ENCODE measurements at places on chromosomes 12 and 14.

- DNase-seq: no peak
These were observed 10.0 kb downstream of the LRCOL1 start for GRCh38 chr12:132600048-132601032.

DNA sequence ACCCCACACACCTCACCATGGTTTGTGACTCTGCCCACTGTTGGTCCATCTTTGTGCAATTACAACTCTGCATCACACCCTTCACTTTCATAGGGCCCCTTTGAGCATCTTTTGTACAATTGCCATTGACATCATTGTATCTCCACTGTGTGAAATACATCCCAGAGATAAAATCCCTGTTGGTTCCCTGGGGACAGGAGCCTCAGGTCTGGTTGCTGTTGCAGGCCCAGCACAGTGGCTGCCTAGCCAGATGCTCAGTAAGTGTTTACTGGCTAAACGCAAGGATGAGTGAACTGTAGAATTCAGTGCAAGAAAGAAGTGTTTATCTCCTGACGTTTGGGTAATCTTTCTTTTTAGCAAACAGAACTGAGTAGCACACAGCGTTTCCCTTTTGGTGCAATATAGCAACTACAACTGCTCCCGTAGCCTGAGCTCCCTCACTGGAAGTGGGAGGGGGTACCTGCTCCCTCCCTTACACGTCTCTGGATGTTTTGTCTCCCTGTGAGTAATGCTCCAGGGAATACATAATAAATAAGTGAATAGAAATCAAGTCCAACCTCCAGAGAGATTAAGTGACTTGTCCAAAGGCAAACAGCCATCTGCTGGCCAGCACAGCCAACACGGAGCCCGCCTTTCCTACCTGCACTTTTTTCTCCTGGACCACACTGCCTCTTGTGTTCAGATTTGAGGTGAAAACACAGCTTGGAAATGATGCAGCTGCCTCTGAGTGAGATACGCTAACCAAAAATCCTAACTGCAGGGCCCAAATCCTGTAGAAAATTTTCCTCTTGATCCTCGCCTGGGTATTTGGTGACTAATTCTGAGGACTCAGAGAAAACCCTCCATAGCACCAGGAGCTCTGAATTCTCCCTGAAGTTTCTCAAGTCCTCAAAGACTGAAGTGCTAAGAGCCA is 27.4 kb downstream of the GALNT16 start:
- no peak for DNase-seq

DNA sequence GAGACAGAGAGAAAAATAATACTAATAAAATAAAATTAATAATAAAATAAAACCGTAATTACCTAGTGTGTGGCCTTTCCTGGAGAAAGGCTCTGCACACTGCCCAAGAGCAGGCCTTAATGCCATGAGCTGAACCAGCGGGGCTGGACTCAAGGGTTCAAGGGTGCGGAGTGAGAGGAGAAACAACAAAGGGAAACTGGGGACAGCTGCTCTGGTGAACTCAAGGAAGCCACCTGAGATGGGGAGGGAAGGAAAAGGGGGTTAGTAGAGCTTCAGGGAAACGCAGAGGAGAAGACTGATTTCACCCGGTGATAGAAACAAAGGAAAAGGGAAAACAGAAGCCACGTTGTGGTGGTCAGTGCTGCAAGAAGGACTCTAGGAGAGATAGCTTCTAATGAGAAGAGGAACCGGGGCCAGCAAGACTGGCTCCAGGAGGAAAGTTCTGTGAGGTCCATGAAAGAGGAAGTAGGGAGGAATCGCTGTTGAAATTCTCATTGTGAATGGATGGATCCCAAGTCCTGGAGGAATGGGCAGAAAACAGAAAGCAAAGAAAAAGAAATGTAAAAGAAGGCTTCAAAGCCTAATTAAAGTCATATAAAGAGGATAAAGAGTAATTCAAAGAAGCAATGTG is 48.3 kb upstream of the BCL2L14 start:
- DNase-seq: no peak

DNA sequence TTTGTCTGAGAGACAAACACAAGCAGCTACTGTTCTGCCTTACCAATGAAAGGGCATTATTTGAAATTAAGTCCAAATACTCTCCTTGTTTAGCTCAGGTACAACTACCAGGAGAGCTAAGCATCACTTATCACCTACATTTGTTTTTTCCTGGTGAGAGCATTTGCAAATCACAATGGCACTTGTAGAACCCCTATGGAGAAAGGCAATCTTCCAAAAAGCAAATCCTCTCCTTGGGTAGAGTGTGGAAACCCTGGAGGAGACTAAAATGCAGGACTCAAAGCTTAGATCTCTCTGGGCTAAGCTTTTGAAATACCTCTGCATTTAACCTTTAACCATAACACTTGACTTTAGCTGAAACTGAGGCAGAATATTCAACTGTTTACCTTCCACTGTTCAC is 20.8 kb downstream of the GTSF1 start:
- DNase-seq: no peak

- no peak for DNase-seq
These were observed 117.3 kb upstream of the MYF6 start for GRCh38 chr12:80590085-80590484.

GRCh38 chr14:91897106-91897701 is 29.9 kb upstream of the TC2N start:
- DNase-seq: no peak

- DNase-seq: no peak
These were observed 768.5 kb downstream of the DIO2 start for GRCh38 chr14:79442786-79443185.

GRCh38 chr12:1122786-1123185 is 131.8 kb downstream of the ERC1 start:
- DNase-seq: no peak

DNA sequence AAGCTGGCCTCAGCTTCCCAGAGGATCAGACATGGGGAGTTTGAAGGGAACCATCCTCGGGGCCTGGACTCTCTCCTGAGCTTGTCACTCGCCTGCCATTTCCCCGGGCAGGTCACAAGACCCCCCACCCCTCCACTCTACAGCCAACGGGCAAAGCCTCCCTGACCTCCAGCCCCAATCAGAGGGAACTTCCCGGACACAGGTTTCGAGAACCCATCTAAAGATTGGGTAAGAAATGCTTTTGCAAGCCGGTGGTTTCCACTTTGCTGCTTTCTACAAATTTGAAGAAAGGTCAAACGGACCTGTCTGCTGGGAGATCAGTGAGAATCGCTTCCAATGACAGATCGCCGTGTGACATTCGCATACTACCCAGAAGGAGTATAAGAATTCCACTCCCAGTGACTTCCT is 89.6 kb downstream of the SCARB1 start:
- no peak for DNase-seq

DNA sequence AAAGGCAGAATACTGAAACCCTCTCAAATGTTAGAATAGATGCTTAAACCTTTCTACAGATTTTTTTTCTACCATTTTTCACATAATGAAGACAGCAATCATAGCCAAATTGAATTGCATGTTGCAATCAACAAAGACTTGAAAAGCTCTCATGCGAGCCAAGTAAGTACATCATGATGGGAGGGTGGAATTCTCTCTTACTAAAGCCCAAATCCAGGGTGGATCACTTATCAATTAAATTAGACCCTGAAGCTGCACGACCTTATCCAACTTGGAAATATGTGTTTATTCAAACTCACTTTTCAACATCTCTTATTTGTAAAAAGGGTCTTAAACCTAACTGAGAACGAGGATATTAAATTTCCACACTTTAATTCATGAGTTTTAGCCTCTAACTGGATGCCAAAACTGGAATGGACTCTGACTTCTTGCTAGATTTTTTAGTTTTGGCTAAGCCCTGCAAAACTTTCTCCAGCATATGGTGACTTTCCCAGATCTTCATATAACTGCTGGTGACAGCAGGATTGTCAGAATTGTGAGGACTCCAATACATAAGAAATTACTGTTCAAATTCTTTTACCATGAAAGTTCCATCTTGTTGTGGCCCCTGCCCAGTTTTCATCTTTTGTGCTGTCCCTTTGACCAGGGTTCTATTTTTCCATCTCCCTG is 53.6 kb downstream of the HECTD4 start:
- DNase-seq: no peak

GRCh38 chr14:70018713-70019211 is 139.5 kb downstream of the SMOC1 start:
- DNase-seq: no peak

DNA sequence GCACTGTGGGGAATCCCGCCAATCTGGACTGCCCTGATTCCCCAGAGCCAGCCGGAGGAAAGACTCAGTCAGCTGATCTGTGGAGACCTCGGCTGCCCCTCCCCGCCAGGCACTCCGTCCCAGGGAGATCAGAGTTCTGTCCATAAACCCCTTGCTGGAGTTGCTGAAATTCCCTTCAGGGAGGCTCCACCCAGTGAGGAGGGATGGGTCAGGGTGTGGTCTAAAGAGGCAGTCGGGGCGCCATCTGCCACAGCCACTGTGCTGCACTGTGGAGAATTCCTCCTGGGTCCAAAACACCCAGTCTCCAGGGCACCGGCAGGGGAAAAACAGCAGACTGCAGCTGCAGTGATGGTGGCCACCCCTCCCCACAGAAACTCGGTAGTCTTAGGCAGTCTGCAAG is 1922.3 kb upstream of the FLRT2 start:
- DNase-seq: no peak

- DNase-seq: no peak
These were observed 28.8 kb upstream of the BHLHE41 start for GRCh38 chr12:26153421-26154154.

DNA sequence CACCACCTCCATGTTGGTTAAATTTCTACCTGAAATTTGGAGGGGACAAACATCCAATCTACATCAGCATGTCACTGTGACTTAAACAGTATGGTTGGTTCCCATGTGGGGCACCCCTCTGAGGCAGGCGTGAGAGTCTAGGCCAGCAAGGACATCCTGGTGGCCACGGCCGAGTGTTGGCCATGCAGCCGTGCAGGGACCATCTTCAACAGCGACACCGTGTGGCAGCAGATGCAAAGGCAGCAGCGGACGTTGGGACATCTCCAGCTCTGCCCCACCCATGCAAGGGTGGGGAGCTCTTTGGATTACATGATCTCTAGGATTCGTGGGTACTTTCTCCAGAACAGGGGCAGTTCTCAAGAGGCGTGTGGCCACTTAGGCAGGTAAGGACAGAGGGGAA is 49.8 kb downstream of the NOC4L start:
- no peak for DNase-seq

DNA sequence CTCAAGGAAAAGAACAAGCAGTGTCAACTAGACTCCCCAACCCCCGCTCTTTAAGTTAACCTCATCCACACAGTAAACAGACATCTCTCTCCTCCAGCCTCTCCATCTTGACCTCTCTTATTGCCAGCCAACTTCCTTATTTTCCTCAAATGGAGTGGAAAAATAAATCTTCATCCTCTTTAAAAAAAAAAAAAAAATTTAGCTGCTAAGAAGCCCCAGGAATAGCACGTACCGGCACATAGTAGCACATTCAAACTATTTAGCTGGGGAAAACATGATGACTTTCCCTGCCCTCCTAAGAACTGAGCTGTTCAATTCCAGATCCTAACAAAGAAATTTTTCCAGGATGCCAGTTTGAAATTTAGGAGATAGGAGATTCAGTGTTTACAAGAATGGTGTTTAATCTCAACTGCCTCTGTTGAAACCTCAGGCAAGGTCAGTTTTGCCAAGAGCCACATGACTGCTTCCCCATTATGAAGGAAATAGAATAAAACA is 90.8 kb downstream of the EPS8 start:
- DNase-seq: no peak

- no peak for DNase-seq
These were observed 59.6 kb upstream of the LRTM2 start for GRCh38 chr12:1760566-1761382.

DNA sequence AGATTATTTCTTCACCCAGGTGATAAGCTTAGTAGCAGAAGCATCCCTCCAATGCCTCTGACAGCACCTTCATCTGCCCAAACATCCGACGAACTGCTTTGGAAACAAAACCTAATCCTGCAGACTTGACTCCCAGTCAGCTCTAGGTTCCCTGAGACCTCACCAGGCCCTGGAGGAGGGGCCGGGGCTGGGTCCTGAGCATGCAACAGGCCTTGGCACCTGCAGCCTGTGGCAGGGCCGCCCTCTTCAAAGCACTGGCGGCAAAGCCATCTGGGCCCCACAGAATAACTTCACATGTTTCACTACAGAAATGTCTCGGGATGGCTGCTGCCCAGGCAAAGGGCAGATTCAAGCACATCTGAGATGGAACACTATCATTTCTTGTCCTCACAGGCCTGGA is 133.3 kb downstream of the PIWIL1 start:
- no peak for DNase-seq

GRCh38 chr12:29732191-29732590 is 51.6 kb downstream of the TMTC1 start:
- DNase-seq: no peak

DNA sequence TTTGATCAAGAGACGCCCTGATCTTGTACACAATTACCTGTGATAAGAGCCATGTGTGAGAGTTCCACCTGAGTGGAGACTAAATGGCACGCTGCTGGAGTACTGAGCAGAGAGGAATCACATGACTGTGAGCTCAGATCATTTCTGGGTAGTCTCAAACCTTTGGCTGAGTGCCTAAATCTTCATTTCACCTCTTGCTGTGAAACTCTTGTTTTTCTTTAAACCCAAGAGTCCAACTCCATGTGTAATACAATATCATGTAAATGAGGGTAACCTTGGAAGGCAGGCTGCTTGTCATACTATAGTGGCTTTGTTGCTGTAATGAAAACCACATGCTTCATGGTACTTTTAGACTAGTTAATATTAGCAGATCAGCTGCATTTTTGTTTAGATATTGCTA is 156.9 kb downstream of the CAND1 start:
- no peak for DNase-seq

GRCh38 chr12:125651625-125652024 is 586.4 kb downstream of the AACS start:
- no peak for DNase-seq

DNA sequence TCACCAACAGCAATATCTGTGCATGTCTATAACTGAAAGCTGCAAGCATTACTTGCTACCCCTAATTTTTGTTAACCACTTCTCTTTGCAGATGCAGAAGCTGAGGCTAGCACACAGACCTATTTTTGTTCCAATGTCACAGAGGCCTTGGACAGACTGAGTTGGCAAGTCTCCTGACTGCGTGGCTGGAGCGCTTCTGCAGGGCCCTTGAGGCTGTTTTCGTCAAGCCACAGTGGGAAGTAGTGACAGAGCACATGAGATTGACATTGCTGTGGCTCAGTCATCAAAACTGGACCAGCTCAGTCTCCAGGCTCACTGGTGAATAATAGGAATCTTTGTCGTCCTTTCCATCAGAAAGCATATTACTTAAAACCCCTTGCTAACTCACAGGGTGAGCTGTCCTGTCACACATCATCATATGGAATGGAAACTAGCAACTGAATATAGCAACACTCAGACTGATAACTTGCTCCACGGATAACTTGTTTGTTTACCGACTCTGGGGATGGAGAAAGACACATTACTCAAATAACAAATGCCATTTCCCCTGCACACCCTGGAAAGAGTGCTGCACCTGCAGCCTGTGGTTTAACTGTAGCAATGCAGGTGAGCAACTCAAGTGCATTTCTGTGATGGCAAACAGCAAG is 43.6 kb upstream of the DDX11 start:
- DNase-seq: no peak

All from activated naive CD4-positive, alpha-beta T cell (primary cell).